CD4-positive, alpha-beta T cell treated with Interleukin-2 at 100 ng/mL for 4 hours (primary cell): ENCODE measurements at places on chromosomes 1 and 21.

GRCh38 chr1:17596651-17597509, 57.4 kb downstream of the ARHGEF10L start:
- DNase-seq, result no peak

DNA sequence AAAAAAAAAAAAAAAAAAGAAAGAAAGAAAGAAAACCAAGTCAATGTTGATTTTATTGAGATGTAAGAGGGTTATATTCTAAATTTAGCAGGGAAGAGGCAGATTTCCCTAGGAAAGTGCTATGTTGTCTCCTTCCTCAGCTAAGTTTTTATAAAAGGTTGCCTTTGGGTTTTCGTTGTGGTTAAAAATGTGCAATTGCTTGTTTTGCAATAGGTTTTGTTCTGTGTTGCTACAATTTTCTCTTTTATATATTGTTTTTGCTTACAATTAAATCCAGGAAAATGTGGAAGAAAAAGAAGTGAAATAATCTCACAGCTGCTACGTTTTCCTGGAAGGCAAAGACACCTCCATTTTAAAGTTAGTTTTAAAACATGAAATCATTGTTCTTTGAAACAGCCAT, 136.7 kb upstream of the C1orf105 start:
- no peak for DNase-seq

DNA sequence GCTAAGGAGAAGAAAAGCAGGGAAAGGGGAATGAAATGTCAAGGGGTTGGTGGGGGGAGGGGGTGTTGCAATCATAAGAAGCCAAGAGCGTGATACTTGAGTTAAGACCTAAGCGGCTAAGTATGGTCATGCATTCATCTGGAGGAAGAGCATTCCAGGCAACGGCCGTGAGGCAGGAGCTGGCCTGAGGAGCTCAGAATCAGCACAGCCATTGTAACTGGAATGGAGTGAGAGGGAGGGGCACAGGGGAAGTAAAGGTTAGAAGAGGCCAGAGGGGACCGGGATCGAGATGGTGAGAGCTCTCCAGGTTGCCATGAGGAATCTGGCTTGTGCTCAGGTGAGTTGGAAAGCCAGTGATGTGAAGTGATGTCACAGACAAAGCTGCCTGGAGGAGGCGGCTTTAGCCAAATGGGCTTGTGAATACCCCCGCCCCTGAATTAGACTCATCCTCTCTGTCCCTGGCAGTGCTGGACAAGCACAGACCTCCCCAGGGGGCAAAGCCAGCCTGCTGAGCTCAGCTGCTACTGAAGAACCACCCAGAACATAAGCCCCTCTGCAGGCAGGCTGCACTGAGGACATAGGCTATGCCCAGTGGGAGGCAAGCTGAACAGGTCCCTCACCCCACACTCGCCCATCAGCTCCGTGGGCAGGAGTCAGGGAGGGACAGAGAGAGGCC, 61.1 kb upstream of the LAPTM5 start:
- DNase-seq, result no peak

- no peak for DNase-seq
These were observed 54.9 kb downstream of the OLIG1 start for GRCh38 chr21:33124889-33125288.

DNA sequence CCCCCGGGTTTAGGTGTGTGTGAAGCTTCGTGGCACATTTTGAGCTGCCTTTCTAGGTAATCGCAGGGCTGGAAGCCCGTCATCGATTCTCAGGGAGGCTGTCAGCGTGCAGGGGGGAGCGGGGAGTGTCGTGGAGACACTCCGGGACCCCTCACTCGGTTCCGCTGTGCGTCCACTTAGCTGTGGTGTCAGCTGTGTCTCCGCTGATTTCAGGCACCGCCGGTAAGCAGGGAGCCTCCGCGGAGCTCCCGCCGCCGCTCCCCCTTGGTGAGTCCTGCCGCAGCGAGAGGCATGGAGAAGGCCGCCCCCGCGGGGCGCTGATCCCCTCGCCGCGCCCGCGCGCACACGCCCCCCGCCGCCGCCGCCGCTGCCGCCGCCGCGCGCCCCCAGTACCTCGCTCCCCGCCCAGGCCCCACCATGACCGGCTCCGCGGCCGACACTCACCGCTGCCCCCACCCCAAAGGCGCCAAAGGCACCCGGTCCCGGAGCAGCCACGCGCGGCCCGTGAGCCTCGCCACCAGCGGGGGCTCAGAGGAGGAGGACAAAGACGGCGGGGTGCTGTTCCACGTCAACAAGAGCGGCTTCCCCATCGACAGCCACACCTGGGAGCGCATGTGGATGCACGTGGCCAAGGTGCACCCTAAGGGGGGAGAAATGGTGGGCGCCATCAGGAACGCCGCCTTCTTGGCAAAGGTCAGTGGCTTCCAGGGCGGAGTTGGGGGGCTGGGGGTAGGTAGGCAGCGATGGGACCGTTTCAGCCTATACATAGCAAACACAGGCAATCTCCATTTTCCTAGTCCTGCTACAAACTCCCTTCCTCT, 995 bp downstream of the VASH2 start:
- no peak for DNase-seq

GRCh38 chr1:27122652-27123051, 32.3 kb downstream of the SLC9A1 start:
- no peak for DNase-seq

DNA sequence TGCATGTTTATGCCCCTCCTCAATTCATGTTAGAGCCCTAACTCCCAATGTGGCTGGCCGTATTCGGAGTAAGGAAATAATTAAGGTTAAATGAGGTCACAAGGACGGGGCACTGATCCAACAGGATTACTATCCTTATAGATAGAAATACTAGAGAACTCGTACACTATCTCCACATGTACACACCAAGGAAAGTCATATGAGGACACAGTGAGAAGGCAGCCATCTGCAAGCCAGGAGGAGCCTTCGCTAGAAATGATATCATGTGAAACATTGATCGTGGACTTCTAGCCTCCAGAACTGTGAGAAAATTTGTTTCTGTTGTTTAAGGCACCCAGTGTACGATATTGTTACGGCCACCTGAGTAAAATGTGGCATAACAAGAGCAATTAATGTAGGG, 79.7 kb downstream of the FAF1 start:
- no peak for DNase-seq

GRCh38 chr1:219365451-219365850, 191.8 kb downstream of the LYPLAL1 start:
- DNase-seq, result no peak

DNA sequence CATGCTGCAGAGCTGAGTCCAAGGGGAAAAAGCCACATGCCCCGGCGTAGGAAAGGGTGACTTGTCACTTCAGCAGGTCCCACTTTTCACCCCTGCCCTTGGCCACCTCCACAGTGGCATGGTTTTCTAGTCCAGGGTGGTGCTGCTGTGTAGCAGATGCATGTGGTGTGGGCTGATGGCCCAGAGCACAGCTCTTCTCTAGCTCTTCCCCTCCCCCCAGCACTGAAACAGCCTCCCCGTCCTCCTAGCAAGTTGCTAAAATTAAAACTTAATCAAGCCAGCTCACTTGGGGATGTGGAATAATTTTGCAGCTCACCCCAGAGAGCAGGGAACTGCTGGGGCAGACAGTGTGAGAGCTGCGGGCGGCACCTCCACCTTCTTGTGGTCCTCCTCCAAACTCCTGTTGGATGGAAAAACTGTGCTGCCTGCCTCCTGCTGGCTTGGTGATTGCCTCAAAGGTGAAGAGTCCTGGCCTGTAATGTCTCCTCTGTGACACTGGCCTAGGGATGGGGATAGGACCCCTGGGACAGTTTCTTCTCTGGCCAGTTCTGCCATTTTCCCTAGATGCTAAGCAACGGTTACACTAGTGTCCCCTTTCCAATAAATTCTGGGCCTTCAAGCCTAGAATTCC, 91.6 kb downstream of the RNF220 start:
- DNase-seq, result no peak

- no peak for DNase-seq
These were observed 136.1 kb upstream of the HOOK1 start for GRCh38 chr1:59678493-59679228.

- DNase-seq, result no peak
These were observed 694.6 kb downstream of the USP25 start for GRCh38 chr21:16424331-16424751.

GRCh38 chr1:37515185-37516034, 844 bp upstream of the MEAF6 start:
- no peak for DNase-seq

GRCh38 chr1:165144757-165145397, 211.6 kb downstream of the LMX1A start:
- peak; percentile 26 for DNase-seq

DNA sequence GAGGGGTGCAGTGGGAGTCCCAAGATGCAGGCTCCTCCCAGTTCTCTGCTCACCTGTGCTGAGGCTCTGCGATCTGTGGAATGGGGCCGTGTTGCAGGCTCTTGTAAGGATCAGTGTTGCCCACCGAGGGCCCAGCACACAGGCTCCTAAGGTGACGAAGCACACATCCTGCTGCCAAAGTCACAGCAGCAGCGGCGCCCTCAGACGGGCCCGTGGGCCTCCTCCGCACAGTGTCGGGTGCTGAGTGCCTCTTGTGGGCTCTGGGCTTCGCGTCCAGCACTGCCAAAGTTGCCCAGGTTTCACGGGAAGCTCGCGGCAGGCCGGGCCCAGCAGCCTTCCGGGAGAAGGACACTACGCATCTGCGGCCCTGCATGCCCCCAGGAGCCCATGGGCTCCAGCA, 72.1 kb upstream of the ABCG1 start:
- DNase-seq, result no peak

DNA sequence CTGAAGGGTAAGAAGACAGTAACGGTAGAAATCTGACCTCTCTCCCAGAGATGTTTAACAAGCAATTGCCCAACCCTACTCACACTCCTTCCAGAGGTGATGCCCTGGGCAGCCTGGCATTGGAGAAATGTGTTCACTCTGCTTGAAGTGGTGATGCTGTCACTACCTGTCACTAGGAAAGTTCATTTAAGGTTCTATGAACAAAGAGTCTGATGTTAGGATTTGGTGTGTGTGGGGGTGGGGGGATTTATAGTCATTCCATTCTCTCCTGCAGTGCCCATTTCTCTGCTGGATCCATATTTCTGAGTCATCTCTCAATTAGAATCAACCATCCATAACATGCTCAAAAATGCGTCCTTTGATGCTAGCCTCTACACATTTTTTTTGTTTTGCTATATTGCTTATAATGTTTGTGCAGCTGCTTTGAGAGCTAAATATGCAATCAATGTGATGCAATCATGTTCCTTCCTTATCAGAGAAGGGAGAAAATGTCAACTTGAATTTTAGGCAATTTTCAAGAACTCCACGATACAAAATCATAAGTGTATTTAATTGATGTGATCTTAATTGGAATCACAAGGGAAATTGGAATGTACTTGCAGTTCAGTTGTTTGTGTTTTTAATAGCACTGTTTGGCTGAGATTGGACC, 173.9 kb downstream of the DUSP10 start:
- no peak for DNase-seq
